Smooth muscle cell of trachea (primary cell): ENCODE measurements at places on chromosomes 3 and 15. TPM values are rescaled to one million over a fixed set of nuclear protein-coding genes. Genes with fewer than 3 reads are reported as not detected.

DAPK2 gene
- total RNA-seq, result 1.7 and 2.0 TPM in 2 replicates

ILDR1 gene
- not detected in 2 replicates for total RNA-seq

GOLGA6L25 gene
- not detected in 2 replicates for total RNA-seq

PLCB2 gene
- 0.17 and 0.29 TPM in 2 replicates for total RNA-seq

HRG gene
- not detected in 2 replicates for total RNA-seq

SAMMSON gene
- total RNA-seq, result not detected in 2 replicates

PLIN1 gene
- under 0.01 and 0.50 TPM in 2 replicates for total RNA-seq
